ENCODE measurements at places on chromosomes 6 and 20.

- DNase-seq, result no peak
Measured at GRCh38 chr20:10965936-10966470, 292.2 kb upstream of the JAG1 start.

DNA sequence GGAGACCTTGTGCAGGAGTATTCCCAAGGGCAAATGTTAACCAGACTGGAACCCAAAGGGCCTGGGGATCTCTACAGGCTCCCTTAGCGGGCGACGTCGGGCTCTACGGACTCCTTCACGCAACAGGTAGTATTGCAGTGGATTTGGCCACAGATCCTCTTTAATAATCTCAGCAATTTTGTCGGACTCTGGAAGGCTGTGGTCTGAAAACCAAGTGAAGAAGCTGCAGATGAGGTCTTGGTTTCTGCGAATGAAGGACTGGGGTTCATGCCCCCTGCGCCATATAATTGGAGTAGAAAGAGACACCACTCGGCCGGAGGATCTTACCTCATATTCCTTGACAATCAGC, 1.3 kb downstream of the TSPYL1 start:
- no peak for DNase-seq

- no peak for DNase-seq
Measured at GRCh38 chr6:73752943-73753342, 56.9 kb downstream of the CD109 start.

DNA sequence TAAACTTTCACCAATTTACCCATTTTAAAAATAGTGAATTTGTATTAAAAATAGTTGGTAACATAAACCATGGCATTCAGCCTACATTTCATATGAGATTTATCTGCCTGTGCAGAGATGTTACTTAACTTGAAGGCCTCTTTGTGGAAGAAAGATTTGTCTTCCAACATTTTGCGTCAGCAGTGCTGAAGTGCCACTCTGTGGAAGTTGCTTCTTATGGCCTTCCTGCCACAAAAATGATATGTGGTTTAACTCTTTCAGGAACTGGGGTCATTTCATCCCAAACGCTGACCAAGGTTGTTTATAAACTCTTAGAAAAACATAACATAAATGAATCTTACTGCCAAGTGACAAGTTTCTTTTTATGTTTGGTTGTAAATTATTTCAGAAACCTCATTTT, 246.8 kb downstream of the ARID1B start:
- DNase-seq, result no peak

DNA sequence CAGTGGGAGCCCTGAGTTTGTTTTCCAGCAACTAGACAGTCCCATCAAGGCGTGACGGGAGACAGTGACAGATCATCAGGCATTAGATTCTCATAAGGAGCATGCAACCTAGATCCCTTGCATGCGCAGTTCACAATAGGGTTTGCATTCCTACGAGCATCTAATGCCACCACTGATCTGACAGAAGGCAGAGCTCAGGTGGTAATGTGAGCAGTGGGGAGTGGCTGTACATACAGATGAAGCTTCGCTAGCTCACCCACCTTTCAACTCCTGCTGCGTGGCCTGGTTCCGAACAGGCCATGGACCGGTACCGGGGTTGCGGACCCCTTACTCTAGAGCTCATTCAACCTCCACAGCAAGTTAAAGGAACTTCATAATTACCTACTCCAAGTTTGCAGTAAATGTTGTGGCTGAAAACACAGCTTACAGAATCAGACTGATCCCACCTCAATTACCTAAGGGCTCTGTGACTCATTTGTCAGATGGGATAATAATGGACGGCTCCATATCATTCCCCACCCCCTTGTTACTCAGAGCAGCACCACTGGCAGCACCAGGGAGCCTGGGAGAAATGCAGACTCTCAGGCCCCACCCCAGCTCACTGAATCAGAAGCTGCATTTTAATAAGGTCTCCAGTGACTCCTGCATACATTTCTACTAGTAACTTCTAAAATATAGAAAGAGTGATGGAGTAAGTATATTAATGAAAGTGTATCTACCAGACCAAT, 15.7 kb downstream of the PXMP4 start:
- DNase-seq, result no peak

DNA sequence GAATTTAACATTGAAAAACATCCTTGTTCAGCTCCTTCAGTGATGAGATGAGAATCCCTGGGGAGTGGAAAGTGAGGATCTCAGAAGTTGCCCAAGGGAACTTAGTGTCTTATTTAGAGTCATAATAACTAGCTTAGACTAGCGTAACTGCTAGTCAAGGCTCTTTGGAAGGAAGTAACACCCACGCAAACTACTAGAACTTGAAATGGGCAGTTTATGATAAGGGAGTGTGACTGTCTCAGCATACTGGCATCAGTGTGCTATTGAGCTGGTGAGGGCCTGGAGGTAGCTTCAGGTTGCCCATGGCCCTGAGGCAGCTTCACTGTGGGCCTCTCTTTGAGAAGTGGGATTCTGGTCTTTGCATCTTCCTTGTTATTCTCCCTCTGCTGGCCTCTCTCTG, 40.1 kb downstream of the SLX4IP start:
- DNase-seq, result no peak

- DNase-seq, result peak; percentile 40
Measured at GRCh38 chr6:145836772-145837171, 22.2 kb upstream of the FBXO30 start.

DNA sequence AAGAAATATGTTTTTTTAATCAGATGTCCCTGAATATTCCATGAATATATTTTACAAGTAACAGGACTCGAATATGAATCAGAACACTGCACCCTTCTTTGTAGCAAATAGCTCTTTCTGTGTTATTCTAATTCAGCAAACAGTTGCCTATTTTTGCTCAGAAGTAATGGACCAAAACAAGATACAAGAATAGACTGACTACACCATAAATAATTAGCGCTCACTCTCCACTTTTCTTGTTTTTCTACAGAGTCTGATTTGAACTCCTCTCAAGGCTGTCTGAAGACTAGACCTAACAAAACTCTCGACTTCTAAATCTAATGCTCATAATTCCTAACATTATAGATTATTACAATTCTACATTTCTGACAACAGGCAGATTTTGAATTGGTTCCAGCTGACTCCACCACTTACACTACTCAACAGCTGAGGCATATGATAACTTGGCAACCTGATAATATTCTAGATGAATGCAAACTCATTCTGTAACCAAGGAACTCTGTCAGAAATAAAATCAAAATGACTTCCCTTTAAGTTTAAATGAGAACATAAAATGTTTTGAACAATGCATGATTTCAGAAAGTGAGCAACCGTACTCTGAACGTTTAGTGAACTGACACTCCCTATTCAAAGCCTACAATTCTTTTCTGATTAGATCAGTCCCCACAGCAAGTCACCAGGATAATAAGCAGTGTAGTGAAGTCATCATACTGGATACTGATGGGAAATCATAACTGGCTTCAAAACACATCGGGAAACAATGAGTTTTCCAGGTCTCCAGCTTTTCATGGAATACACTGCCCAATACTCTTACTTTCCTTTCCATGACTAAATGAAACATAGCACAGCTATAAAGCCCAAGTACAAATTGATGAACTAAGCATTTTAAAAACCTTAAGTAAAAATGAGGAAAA, 114.2 kb upstream of the BEND6 start:
- DNase-seq, result peak; percentile 92

DNA sequence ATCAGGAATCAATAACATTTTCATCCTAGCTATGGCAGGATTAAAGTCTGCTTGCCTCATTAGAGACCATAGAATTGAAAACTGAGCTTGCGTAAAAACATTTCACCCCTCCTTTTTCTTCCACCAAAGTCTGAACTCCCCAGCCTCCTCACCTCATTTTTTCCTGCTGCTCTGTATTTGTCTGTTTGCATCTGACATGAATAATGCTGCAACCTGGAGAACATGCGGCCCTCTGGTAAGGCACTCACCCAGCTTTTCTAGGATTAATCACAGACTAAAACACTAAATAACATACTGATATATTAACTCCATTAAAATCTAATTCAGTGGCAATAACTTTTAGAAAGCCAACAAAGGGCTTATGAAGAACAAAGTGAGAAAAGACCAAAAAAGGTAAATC, 677.7 kb upstream of the NRSN1 start:
- DNase-seq, result no peak

- DNase-seq, result no peak
Measured at GRCh38 chr6:62978920-62979319, 232.3 kb upstream of the FKBP1C start.

DNA sequence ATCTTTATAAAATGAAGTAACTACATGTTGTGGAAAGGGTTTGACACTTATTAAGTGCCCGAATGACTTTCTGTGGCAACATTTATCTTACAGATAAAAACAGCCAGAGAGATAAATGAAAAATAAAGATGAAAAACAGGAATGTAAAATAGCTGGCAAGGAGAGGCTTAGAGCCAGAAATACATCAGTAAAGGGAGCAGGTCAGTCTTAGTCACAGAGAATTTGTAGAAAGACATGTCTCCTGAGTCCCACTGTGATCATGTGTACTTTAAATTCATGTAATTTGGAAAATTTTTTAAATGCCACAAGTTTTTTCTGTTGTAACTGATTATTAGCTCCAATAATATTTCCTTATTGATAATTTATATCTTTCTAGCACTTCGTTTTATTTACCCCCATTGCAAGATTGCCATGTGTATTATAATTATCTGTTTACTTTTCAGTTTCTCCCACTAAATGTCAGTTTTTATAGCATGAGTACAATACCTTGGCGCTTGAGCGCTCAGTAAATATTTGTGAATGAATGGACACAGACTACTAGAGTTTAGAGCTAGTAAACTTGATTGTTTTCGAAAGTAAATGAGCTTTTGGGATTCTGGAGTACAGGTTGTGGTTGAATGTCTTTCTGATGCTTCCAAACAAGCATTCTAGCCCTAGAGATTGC, 15.2 kb downstream of the TAB2 start:
- no peak for DNase-seq

GRCh38 chr20:63877755-63878470, 12.8 kb downstream of the TPD52L2 start:
- DNase-seq, result no peak

Data from fibroblast of skin of back (primary cell).